ENCODE measurements at places on chromosomes 3 and 15.
A peak's percentile ranks its signal among the peaks of the same experiment; 100 is the strongest.

GRCh38 chr3:128553560-128553959 lies 60.6 kb upstream of the GATA2 start:
- DNase-seq = no peak

- no peak for DNase-seq
These were observed 4.0 kb upstream of the CCR1 start for GRCh38 chr3:46212101-46212500.

DNA sequence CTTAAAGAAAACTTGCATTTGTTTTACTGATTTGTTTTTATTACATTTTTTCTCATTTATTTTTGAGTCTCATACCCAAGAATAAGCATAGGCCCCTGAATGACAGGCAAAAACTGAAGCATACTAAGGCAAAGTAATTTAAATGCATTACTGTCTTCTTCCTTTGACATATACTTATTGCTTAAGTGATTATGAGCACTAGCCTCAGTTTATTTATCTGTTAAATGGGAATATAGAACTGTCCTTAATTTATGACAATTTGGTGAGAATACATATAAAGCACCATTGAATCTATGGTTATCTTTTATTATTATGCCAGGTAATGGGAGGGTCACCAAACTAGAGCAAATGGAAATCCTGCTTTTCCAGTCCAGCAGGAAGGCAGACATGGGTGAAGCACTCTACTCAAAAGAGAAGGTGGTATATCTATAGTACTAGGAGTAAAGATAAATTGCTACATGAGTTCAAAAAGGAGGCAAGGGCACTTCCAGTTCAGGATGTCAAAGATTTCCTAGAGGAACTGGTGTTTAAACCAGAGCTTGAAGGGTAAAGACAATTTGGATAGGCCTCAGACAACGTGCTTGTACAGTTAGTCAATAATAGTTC lies 435.0 kb downstream of the FOXP1 start:
- DNase-seq = no peak

- DNase-seq = peak; percentile 48
These were observed 565 bp downstream of the CIB2 start for GRCh38 chr15:78130466-78131294.

GRCh38 chr3:191342006-191342405 lies 11.7 kb upstream of the UTS2B start:
- no peak for DNase-seq

- no peak for DNase-seq
These were observed 192.9 kb upstream of the EIF1B start for GRCh38 chr3:40116478-40117177.

GRCh38 chr15:51589881-51590568 lies 32.5 kb downstream of the DMXL2 start:
- DNase-seq = no peak

- no peak for DNase-seq
These were observed 1.7 kb downstream of the ATG7 start for GRCh38 chr3:11273891-11274291.

GRCh38 chr3:128321418-128321817 lies 145.3 kb downstream of the DNAJB8 start:
- DNase-seq = no peak

- DNase-seq = no peak
These were observed 44.0 kb downstream of the CD200 start for GRCh38 chr3:112376992-112377391.

DNA sequence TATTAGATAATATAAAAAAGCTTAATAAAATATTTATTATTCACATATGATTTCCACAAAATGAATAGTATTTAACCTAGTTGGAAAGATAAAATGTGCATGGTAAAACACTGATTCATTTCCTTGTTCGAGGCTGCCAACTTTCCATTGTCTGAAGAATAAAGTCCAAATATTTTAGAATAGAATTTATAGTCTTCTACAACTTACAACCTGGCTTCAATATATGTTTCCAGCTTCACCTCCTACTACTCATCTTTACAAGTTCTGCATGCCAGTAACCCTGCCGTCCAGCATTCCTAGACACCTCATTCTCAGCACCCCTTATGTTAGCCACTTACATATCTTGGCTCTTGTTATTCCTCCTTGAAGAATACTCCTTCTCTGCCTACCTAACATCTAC lies 244.5 kb downstream of the FGF12 start:
- no peak for DNase-seq

- DNase-seq = no peak
These were observed 12.9 kb downstream of the SCAMP5 start for GRCh38 chr15:75008221-75008625.

GRCh38 chr15:29480949-29481348 lies 211.3 kb upstream of the NSMCE3 start:
- no peak for DNase-seq

GRCh38 chr15:78075490-78076230 lies 1.9 kb downstream of the TBC1D2B start:
- no peak for DNase-seq

GRCh38 chr15:36501063-36501678 lies 78.3 kb upstream of the CDIN1 start:
- DNase-seq = peak; percentile 7

DNA sequence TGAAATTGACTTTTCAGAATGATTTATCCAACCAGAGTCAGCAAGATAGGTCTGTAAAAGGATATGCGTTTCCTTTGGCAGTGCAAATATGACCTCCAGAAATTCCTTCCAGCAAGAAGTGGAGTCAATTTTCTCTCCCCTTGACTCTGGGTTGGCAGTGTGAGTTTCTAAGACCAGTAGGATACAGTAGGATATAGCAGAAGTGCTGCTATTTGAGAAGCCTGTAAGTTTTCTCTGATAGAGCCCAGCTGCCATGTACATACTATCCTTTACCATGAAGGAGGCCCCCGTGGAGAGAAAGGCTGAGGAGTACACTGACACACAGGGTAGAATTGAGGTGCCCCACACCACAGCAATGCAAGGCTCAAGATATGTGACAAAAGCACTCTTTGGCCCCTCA lies 409.1 kb upstream of the PDZRN3 start:
- no peak for DNase-seq

- DNase-seq = no peak
These were observed 4.6 kb upstream of the P2RY14 start for GRCh38 chr3:151282921-151283320.

DNA sequence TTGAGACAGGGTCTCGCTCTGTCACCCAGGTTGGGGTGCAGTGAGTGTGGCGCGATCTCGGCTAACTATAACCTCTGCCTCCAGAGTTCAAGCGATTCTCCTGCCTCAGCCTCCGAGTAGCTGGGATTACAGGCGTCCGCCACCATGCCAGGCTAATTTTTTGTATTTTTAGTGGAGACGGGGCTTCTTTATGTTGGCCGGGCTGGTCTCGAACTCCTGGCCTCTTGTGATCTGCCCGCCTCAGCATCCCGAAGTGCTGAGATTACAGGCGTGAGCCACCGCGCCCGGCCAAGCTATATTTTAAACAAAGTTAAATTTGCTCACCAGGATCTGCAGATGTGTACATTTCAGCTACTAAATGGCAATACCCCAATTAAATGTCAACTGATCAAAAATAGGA lies 1.1 kb upstream of the C3orf38 start:
- DNase-seq = no peak

DNA sequence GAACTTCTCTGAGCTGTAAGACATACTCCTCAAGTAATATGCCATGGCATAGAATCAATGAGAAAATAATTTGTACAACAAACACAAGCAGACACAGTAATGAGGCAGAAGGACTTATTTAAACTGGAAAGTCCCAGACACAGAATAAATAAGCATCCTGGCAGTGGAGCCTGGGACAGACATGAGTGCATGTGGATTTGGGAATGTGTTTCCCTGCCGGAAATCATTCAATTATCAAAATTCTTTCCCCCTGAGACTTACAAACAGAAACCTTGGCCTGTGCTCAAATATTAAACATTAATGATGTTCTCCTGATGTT lies 520.1 kb downstream of the ROBO1 start:
- no peak for DNase-seq

DNA sequence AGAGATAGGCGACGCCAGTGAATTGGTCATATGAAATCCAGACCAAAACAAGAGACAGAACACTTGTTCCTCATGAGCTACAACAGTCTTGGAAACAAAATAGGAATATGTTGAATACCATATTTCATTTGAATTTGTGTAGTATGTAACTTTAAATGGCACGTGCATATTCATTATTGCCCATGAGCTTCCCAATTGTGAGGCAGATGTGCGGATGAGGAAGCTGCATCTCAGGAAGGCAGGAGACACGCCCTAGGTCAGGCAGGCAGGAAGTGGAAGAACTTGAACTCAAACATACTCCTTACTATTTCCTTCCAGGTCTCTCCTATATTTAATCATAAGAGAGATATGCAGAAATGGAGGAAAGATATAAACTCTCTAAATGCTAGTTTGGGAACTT lies 106.8 kb upstream of the SLC2A2 start:
- DNase-seq = no peak

- DNase-seq = no peak
These were observed 25.5 kb upstream of the FRMD4B start for GRCh38 chr3:69411346-69411745.

GRCh38 chr15:34327906-34328305 lies 9.7 kb downstream of the SLC12A6 start:
- DNase-seq = no peak

DNA sequence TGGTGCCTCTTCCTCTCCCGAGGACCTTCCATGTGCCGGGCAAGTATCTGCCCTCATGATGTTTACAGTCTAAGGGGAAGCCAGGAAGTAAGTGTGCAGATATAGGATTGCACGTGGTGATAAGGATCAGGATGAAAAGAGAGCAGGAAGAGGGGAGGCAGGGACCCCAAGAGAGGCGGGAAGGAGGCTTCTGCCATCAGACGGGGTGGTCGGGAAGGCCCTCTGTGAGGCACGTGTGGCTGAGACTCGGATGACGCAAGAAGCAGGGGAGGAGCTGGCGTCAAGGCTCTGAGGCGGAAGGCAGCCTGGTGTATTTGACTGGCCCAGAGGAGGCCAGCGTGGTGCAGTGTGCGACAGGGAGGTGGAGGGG lies 762 bp upstream of the IQSEC1 start:
- DNase-seq = no peak

- peak; percentile 73 for DNase-seq
These were observed 401 bp downstream of the SEC11A start for GRCh38 chr15:84715441-84716035.

- peak; percentile 57 for DNase-seq
These were observed 185.8 kb upstream of the CFAP20DC start for GRCh38 chr3:59235634-59236012.

DNA sequence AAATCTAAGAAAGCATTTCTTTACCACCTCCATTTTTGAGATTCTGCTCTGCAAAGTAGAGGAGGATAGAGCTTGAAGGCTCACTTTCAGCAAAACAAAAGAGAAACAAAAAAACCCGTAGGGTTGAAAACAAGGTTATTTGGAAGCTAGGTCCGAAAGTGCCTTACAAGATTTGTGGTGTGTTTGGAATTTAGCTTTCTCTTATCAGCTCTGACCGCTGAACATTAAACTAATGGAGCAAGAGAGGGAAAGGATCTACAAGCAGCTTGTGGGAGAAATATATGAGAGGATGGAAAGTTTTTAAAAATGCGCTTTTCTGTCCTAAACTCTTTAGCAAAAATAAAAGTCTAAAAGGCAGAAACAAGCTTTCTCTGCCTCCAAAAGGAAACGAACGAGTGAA lies 545.5 kb downstream of the NTRK3 start:
- DNase-seq = no peak

DNA sequence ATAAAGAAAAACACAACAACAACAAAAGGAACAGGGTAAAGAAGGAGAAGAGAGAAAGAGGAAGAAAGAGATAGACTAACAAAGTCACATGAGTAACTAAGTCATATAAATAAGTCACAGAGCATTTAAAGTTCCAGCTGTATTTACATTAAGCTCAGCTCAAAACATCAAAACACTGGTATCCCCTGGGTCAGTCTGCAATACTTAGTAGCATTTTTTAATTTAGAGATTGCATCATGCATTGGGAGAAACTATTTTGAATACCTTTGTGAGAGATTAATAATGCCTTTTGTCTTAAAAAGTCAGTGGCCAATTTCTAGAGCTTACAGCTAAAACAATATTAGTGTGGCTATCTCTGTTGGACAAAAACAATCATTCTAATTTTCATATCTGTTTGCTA lies 78.4 kb downstream of the NEK10 start:
- DNase-seq = no peak

DNA sequence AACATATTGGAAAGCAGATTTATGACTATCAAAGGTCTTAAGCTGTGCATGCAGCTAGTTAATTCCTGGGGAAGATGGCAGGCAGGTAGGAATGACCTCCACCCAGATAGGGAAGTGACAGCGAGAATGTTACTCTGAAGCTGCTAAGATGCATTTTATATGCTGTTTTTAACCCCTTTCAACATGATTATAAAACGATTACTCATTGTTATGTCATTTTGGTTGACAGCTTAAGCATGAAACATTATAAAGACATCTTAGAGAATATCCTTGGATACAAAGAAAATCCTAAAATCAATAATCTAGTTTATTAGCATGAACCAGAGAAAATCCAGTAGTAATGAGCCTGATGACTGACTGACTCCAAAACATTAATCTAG lies 220.5 kb downstream of the NR1D2 start:
- DNase-seq = no peak

- no peak for DNase-seq
These were observed 57.3 kb downstream of the DIPK2A start for GRCh38 chr3:144028798-144029411.

GRCh38 chr15:90264671-90265070 lies 801 bp upstream of the NGRN start:
- DNase-seq = peak; percentile 54

DNA sequence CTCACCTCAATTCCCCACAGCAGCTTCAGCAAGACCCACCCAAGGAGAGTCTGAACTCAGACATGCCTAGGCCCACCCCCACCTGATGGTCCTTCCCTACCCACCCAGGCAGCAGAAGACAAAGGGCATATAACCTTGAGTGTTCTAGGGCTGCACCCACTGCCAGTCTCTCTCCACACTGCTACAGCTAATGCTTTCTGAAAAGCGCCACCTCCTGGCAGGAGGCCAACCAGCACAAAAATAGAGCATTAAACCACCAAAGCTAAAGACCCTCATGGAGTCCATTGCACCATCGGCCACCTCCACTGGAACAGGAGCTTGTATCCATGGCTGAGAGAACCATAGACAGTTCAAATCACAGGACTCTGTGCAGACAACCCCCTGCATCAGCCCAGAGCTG lies 11.3 kb upstream of the RPL39L start:
- DNase-seq = peak; percentile 85

- DNase-seq = no peak
These were observed 46.0 kb upstream of the SLC6A1 start for GRCh38 chr3:10946526-10946925.

DNA sequence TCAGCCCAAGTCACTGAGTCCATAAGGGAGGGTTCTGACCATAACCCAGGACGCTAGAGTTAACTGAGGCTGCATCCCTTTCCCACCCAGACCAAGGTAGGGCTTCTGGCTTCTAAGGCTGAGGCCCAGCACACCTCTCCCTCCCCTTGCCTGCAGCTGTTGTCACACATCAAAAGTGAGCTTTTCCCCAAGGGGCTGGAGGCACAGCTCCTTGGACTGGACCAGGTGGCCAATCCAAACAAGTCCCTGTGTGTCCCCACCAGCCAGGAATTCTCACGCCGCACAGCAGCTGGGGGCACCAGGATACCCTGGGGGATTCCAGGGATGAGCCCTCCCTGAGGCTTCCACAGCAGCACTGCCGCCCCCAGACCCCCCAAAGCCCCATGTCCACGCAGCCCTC lies 22.3 kb upstream of the ISLR2 start:
- no peak for DNase-seq

GRCh38 chr3:143716731-143717130 lies 131.5 kb downstream of the SLC9A9 start:
- no peak for DNase-seq

- peak; percentile 75 for DNase-seq
These were observed 121.8 kb downstream of the PDZRN3 start for GRCh38 chr3:73502609-73503583.

GRCh38 chr3:149090907-149091306 lies 4.6 kb upstream of the HLTF start:
- no peak for DNase-seq
